ENCODE measurements at places on chromosomes 1 and 21.

DNA sequence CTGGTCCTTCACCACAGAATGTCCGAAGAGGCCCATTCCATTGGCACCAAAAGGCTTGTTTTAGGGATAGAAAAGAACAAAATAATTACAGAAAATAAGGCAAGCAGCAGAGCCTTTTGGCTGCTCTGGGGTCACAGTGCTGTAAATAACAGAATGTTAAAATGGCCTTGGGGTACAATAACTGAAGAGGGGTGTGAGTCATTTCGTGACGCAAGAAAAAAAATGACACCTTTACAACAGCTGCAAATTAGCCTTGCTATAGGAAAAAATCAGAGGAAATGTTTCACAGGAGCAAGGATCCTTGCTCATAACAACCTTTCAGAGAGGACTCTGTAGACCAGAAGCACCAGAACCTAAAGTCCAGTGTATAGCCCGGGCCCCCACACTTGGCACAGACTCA is 483.4 kb downstream of the OMA1 start:
- no peak for DNase-seq

DNA sequence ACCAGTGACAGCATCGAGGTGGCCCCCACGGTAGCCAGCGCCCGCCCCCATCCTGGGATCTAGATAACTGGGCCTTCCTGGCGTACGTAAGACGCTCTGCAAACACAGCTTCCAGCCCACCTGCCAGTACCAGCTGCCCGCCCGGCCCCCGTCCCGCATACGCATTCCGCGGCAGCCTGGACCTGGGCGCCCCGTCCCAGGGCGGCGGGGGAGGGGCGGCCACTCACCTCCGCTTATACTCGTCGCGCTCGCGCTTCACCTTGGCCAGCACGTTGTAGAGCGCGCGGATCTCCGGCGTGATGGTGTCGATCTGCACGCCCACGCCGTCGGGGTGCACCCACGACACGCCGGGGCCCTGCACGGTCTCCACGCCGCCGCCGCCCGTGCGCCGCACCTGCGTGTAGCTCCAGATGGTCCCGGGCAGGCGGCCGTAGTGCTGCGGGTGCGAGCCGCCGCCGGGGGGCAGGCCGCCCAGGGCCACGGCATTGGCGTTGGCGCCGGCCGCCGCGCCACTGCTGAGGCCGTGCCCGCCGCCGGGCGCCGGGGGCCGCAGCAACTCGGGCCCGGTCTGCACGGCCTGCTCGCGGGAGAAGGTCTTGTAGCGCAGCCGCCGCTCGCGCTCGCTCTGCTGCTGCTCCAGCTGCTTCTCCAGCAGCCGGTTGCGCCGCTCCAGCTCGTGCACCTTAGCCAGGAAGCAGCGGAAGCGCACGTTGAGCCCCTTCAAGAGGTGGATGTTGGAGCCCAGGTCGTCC is 859 bp downstream of the IFFO2 start:
- no peak for DNase-seq

DNA sequence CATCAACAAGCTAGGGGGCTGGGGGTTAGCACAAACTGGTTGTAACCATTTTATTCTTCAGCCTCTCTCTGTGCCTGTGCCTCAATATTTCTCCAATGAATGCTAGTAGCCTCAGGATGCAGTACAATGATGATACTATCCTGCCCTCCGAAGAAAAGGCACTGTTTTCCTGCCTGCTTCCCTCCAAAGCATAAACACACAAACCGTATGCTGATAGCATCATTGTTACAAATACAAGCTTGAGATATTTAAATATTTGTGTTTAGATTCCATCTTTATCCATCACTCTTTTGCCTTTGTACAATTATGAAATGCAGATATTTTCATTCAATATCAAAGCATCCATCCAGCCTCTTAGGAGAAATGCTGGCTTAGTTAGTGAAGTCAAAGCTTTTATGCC is 404.8 kb downstream of the DUSP10 start:
- DNase-seq: no peak

DNA sequence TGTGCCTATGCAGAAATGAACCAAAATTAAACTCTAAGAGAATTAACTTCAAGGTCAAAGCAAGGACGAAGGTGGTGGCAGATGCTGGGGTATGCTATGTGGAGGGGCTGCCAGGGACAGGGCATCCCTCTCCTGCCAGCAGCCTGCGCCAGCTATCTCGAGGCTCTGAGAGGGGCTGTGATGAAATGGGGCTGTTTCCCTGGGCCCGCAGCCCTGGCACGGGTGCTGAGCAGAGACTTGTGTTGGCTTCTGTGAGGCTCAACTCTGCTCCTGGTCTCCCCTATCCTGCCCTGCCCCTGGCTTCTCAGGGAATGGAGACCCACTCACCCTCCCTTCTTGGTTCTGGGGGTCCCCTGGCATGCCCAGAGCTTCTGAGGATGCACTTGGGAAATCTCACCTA is 41.9 kb upstream of the TIAM1 start:
- DNase-seq: no peak

GRCh38 chr1:228185641-228185965 is 20.0 kb downstream of the IBA57 start:
- no peak for DNase-seq

DNA sequence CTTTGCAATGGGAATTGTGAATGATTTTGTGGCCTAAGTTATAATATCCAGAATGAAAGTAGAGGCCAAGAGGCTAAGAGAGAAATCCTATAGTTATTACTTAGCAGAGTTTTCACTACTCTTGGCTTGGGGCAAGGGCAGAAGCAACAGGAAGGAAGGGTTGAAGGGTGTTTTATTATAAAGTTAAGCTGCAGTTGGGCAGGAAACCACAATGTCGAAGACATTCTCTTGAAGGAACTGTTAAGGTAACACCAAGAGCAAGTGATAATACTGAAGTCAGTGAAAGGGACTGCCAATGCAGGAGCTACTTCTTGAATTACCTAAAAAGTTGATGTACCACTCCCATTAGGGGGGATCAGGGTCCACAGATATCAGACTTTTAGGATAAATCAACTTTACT is 8.3 kb downstream of the XCL2 start:
- DNase-seq: no peak

DNA sequence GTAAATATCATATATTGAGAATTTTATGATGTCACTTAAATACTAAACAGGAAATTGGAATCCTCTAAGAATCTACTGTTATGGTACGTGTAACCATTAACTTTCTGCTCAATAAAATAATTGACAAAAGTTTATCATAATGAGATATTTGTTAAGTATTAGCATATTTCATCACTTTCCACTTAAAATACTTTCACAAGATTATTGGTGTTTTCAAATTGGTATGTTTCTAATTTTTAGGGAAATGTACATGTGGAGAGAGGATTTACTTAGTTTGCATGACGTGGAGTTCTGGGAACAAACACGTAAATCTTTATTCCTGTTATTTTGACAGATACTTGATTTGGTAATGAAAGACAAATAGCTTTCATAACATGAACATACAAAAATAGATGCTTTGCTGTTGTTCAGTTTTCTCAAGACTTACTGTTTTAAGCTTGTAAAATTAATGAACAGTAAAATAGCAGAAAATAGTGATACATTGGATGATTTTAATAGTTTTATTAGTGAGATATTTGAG is 1.6 kb downstream of the SRSF11 start:
- no peak for DNase-seq

DNA sequence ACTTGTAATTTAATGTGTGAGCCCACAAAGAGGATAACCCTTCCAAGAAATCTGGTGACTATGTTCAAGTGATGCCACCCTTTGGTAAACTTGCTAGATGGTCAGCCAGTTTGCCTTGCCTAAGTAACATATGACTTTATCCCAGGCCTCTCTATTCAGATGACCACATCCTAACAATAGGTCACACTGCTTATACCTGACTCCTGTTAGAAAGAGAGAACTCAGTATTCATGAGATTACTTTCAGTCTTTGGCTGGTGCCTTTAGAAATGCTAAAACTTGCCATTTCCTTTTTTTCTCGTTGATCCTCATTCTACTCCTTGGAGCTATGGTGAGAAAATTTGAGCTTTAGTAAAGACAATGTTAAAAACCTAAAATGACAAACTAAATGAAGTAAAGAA is 28.5 kb upstream of the SERBP1 start:
- no peak for DNase-seq

DNA sequence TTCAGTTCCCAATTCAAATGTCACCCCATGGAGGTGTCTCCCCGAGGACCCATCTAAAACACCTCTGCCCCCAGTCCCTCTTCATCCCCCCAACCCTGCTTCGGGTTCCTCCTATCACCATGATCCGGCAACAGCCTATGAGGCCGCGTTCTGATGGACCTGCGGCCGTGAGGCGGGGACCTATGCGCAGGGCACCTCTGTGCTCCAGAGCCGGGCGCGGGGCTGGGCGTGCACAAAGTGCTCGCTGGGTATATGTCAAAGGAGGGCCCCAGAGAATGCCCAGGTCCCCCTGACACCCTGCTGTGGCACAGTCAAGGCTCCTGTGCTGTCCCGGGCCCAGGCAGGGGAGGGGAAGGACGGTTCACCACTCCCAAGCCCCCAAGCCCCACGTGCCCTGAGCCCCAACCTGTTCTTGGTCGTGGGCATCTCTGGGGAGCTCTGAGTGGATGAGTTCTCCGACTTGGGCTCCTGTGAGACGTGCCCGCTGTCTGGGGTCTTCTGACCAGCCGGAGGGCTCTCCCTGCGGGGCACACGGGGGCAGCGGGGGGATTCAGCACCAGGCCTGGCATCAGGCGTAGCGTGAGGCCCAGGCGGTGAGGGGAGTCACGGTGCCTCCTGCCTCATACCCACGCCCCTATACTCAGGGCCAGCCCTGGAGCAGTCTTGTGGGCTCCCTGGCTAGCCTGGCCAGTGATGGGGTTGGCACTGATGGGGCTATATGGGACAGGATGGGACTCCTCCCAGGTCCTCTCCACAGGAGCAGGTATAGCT is 67.7 kb downstream of the RAP1GAP start:
- DNase-seq: no peak

DNA sequence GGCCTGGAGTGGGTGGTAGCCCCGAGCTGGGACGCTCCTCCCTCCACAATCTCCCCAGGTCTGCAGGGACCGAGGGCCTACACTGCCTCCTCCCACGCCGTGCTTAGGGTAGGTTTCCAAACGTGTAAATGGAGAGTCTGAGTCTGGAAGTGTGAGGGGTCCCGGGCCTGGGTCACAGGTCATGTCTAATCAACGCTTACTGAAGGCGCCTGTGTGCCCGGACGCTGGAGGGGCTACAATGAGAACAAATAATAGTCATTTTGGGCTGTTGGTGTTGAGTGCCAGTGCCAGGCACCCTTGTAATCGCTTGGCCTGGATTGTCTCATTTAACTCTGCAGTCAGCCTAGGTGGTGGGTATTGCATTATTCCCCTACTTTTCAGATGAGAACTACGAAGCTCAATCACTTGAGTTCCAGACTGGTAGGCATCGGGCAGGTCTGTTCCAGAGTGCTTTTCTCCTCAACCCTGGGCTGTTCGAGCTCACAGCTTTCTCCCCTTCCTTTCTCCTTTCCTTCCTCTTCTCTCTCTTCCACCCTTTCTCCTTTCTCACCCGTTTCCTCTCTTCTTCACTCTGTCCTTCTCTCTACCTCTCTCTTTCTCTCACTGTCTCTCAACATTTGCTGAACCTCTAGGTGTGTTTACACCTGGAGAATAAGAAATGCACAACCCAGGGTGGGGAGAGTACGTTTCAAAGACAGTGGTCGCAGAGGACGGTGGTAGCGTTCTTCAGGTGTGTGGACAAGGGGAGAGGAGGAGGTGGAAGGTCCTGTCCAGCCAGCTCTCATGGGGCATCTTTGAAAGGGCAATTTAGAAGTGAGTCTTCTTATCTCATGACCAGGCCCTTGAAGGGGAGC is 883 bp downstream of the SLC66A1 start:
- no peak for DNase-seq

DNA sequence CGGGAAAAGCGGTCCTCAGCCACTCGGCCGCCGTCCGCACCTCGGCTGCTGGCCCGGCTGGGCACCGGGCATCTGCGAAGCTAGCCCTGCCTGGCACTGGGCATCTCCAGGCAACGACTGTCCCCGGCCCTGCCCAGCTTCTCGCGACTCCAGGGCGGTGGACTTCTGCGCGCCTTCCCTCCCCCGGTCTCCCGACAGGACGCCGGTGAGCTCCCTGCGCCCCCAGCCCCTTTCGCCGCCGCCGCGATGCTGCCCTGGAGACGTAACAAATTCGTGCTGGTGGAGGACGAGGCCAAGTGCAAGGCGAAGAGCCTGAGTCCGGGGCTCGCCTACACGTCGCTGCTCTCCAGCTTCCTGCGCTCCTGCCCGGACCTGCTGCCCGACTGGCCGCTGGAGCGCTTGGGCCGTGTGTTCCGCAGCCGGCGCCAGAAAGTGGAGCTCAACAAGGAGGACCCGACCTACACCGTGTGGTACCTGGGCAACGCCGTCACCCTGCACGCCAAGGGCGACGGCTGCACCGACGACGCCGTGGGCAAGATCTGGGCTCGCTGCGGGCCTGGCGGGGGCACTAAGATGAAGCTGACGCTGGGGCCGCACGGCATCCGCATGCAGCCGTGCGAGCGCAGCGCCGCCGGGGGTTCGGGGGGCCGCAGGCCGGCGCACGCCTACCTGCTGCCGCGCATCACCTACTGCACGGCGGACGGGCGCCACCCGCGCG is 514 bp downstream of the FAM43B start:
- no peak for DNase-seq

- DNase-seq: no peak
These were observed 785.2 kb upstream of the B3GALT2 start for GRCh38 chr1:193971595-193971994.

DNA sequence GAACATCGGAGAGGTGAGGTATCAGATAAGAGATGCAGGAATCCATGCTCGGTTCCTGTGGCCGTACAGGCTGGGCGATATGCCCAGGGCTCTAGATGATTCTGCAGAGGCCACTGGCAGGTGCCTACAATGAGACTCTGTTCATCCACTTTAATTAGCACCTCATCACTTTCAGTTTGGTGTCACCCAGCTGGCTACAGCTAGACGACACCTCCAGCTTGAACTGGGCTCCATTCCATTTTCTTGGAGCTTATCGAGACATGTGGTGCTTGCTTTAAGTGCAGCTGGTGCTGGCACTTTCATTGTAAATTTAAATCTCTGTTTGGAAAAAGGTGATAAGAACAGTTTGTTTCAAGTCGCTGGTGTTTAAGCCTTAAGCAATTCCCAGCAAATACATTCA is 322.5 kb upstream of the ADGRL2 start:
- no peak for DNase-seq

DNA sequence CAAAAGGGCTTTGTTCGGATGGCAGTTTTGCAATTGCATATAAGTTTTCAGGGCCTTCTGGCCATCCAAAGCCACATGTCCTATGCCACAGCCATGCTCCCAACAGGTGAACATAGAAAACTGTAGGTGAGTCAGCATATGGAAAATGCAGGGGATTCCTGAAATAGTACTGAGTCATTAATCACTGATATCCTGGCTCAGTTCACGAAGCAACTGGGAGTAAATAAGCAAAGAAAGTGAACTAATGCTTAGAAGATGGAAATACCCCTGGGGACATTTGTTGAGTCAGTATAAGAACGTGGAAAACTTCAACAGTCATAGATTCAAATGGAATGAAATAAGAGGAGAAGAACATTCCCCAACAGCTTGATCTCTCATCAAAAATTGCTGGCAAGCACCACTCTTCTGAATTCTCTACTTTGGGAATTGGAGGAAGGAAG is 148.9 kb upstream of the RUNX1 start:
- DNase-seq: no peak

DNA sequence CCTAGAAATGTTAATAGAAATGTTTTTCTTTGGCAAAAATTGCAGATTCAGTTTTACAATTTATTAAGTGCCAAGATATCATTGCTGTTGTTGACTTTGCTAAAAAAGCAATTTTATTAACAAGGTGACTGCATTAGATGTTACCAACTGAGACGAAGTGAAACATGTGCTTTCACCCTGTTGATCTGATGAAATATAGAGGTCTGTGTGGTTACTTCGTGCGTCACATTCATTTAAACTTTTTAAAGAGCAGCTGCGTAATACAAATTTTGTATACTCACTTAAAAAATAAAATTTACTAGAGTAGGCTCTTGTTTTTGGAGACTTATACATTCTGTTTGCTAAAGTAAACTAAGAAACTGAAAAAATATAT is 465.7 kb downstream of the USP25 start:
- no peak for DNase-seq
